NCI-H2227 treated with DMSO at 0.1 percent for 48 hours (cell line): ENCODE measurements at places on chromosomes 7 and 10.

DNA sequence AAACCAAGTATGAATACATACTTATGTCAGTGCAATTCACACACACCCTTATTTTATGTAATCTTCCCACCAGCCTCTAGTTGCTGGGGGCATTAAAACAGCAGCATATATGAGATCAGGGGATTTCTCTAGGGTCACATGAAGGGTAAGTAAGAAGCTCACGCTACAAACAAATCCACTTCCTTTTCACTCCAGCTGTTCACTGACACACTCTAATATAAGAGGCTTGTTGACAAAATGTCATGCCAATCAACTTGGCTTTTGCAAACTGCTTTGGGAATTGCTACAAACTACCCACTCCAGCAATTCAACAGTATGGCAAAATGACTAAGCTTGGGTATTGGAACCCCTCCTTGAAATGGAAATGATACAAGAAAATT lies 10.3 kb downstream of the FAM3C start:
- peak; percentile 32 for DNase-seq

- DNase-seq: peak; percentile 55
Measured at GRCh38 chr10:103542764-103543616, 49.5 kb downstream of the NEURL1 start.

DNA sequence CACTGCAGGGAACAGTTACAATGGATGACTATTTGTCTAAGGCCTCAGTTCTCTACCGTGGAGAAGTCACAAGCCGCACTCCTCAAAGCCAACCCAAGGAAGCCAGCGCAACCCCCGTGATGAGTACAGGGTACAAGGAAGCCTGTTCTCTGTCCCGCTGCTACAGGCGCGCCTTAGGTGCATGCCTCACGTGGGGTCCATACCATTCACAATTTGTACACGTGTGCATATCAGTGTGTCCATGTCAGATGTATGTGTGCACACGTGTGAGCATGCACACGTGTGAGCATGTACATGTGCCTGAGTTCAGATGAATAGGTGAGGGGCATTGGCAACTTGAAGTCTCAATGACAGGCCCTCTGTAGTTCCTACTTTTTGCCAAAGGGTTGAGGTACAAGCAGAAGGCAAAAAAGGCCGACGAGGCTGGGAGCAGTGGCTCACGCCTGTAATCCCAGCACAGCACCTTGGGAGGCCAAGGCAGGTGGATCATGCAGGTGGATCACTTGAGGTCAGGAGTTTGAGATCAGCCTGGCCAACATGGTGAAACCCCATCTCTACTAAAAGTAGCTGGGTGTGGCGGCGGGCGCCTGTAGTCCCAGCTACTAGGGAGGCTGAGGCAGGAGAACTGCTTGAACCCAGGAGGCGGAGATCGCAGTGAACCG lies 62.8 kb downstream of the CTBP2 start:
- DNase-seq: no peak

GRCh38 chr7:39948956-39949928 lies 814 bp upstream of the CDK13 start:
- DNase-seq: peak; percentile 97
